ENCODE measurements at places on chromosomes 11 and 22. TPM values are rescaled to one million over a fixed set of nuclear protein-coding genes. Genes with fewer than 3 reads are reported as not detected.

DNA sequence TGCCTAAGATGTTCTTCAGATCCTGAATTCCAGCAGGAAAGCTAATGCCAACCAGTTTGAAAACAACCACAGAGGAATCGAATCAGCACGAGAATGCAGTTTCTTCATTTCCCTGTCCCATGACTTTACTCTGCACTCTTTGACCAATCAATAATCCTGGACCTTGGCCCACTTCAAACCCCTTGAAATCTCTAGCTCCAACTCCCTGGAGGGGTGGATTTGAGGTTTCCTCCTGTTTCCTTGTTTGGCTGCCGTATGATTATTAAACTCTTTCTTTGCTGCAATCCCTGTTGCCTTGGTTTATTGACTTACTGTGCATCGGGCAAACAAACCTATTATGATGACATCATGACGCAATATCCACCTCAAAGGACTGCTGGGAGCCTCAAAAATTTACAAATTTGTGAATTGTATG, 109.3 kb downstream of the FBXO7 start:
- no peaks in the 10 kb centered on the region for H3K27me3 ChIP-seq
- peak; percentile 6 for DNase-seq
- no peak overlapping the region for H3K4me3 ChIP-seq

GRCh38 chr22:26646158-26646557, 11.2 kb upstream of the MIAT start:
- H3K4me1 ChIP-seq, result no peaks in the 10 kb centered on the region
- H3K36me3 ChIP-seq, result no peaks in the 10 kb centered on the region
- peaks cover 30% of the 10 kb centered on the region for H3K27me3 ChIP-seq
- DNase-seq, result no peak
- no peak overlapping the region for H3K27ac ChIP-seq

DNA sequence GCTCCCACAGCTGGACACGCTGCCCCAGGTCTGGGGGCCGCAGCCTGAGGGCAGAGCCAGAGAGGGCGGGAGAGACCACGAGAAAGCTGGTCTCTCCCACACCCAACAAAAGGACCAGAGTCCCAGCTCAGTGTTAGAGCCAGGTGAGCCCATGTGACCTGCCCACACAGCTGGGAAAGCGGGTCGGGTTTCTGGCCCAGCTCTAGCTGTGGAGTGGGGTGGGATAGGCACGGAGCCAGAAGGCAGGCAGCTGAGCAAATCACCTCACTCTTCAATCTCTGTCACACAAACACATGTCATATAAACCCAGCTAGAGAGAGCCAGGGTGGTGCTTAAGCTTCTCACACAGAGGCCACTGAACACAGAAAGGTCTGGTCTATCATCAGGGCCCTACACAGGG, 7.8 kb upstream of the EIF3D start:
- H3K4me3 ChIP-seq, result no peak overlapping the region
- peaks cover 9% of the 10 kb centered on the region for H3K27me3 ChIP-seq
- no peaks in the 10 kb centered on the region for H3K4me1 ChIP-seq
- no peak overlapping the region for H3K27ac ChIP-seq

- H3K36me3 ChIP-seq, result no peaks in the 10 kb centered on the region
- no peaks in the 10 kb centered on the region for H3K27me3 ChIP-seq
- DNase-seq, result no peak
- no peak overlapping the region for H3K4me3 ChIP-seq
These were observed 454.7 kb downstream of the INSC start for GRCh38 chr11:15569305-15570025.

DNA sequence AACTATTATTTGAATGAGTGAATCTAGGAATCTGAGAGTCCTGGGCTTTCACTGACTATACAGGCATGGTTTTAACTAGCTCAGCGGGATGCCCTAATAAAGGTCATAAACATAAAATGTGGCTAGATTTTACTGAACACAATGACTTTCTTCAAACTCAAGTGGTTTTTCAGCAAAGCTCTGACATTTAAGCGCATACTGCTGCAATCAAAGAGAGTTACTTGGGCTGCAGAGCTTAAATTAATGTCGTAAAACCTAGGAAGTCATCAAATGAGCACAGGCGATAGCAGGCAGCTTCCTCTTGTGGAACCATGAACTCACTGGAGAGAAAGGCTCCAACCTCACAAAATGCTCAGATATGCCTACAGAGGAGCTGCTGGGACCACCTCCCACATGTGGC, 6.7 kb downstream of the CSNK2A3 start:
- no peak overlapping the region for H3K4me3 ChIP-seq
- DNase-seq, result no peak
- H3K36me3 ChIP-seq, result no peaks in the 10 kb centered on the region
- no peaks in the 10 kb centered on the region for H3K27me3 ChIP-seq
- H3K27ac ChIP-seq, result no peak overlapping the region

- no peak overlapping the region for H3K27ac ChIP-seq
- H3K4me1 ChIP-seq, result no peaks in the 10 kb centered on the region
- H3K4me3 ChIP-seq, result no peak overlapping the region
These were observed 4.0 kb downstream of the OR8B8 start for GRCh38 chr11:124441519-124441918.

Gene RGL4
- polyA plus RNA-seq, result 0.67 TPM

GRCh38 chr11:124511745-124512144, 31.7 kb downstream of the OR8B12 start:
- H3K36me3 ChIP-seq, result no peaks in the 10 kb centered on the region
- no peaks in the 10 kb centered on the region for H3K4me1 ChIP-seq
- H3K27me3 ChIP-seq, result no peaks in the 10 kb centered on the region
- H3K27ac ChIP-seq, result no peak overlapping the region
- no peak for DNase-seq

Gene HEPHL1
- polyA plus RNA-seq, result not detected

- H3K36me3 ChIP-seq, result no peaks in the 10 kb centered on the region
- no peaks in the 10 kb centered on the region for H3K27me3 ChIP-seq
- peaks cover 6% of the 10 kb centered on the region for H3K4me1 ChIP-seq
- DNase-seq, result no peak
- no peak overlapping the region for H3K27ac ChIP-seq
These were observed 5.3 kb upstream of the TSKU start for GRCh38 chr11:76777876-76778275.

DNA sequence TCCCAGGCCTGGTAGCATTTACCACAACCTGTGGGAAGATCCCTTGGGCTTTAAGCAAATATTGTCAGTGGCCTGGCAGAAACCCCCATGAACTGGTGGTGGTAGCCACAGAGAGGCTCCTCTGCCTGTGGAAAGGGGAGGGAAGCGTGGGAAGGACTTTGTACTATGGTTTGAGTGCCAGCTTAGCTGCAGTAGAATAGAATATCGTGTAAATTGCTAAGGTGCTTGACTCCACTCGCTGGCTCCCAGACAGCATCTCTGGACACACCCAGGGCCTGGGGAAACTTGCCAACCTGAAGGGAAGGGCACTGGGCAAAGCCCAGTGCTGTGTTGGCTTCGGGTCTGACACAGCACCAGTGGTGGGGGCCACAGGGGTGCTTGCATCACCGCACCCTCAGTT, 52.6 kb downstream of the XRRA1 start:
- H3K4me3 ChIP-seq, result no peak overlapping the region
- DNase-seq, result no peak
- H3K27me3 ChIP-seq, result no peaks in the 10 kb centered on the region
- H3K4me1 ChIP-seq, result no peaks in the 10 kb centered on the region
- H3K36me3 ChIP-seq, result peaks cover 17% of the 10 kb centered on the region

- H3K4me1 ChIP-seq, result peaks cover 8% of the 10 kb centered on the region
- H3K4me3 ChIP-seq, result no peak overlapping the region
- no peaks in the 10 kb centered on the region for H3K27me3 ChIP-seq
- DNase-seq, result no peak
These were observed 15.1 kb downstream of the MTMR2 start for GRCh38 chr11:95908826-95909225.

All from small intestine (tissue), 16 donors.